ENCODE measurements at places on chromosomes 1 and 21.

GRCh38 chr1:27058966-27059669 is 46.5 kb upstream of the TENT5B start:
- no peak for DNase-seq

DNA sequence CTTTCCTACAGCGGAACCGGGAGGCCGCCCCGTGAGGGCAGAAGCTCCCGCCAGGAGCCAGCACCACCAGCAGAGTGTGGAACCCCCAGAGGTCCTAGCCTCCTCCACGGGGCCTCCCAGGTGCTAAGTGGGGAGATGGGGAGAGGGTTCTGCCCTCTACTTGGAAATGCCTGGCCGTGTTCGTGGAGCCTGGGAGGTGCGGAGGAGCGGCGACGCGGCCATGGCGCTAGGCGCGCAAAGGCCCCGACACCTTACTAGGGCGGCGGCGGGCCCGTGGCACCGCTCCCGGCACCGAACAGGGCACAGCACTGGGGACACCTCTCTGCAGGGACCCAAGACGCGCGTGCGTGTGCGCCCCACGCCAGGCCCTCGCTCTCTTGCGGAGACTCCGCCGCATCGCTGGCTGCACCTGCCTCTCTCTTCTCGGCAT is 1.3 kb upstream of the CACNA1E start:
- no peak for DNase-seq

- DNase-seq = no peak
These were observed 124.3 kb upstream of the GADD45A start for GRCh38 chr1:67560580-67561255.

- DNase-seq = no peak
These were observed 824.7 kb downstream of the USP25 start for GRCh38 chr21:16554503-16554902.

DNA sequence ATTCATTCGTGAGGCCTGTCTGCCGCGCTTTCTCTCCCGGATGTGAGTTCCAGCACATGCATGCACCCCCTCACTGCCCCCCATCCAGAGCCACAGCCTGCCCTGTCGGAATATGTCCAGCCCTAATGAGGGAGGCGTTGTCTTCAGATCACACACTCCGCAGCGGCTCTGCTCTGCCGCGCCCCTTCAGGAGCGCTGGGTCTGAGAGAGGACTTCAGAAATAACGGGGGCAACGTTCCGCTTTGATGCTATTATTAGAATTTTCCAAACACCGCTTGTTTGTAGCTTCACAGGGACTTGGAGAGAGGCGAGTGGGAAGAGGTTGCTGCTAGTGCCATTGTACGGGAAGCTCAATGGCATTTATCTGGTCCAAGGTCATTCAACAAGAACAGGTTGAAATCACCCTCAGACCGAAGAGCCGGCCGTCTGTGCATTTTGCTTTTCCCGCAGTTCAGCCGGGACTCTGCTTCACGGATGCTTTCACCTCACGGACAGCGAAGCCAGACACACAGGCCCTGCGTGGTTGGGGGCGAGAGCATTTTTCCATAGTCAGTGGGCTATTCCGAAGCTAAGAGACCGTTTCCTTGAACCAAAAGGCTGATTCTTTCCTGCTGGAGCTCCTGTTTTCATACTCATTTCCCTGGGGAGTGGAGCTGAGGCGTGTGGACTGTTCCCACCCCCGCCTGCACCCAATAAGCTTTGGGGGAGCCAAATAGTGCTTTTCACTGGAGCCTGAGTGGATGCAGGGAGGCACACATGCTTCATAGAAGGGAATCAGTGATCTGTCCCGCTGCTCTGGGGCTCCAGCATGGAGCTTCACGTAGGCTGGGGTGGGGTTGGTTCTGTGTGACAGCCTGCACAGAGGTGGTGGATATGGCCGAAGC is 69.7 kb downstream of the GALNT2 start:
- DNase-seq = no peak

DNA sequence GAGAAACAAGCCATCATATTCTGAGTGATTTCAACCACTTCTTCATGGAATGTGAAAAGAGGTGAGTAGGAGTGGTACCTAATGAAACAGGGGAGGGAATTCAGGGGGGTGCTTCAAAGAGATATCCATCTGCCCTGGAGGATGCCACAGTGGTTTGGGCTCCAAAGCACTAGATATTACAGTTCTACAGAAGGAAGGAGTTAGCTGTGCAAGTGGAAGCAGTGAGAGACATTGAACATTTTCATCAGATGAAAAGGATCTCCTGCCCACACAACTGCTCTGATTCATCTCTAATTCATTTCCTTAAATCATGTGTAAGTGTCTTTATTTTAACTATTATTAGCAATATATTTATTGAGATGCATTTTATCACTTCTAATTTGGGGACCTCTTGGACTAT is 2.8 kb upstream of the RGS5 start:
- DNase-seq = no peak

DNA sequence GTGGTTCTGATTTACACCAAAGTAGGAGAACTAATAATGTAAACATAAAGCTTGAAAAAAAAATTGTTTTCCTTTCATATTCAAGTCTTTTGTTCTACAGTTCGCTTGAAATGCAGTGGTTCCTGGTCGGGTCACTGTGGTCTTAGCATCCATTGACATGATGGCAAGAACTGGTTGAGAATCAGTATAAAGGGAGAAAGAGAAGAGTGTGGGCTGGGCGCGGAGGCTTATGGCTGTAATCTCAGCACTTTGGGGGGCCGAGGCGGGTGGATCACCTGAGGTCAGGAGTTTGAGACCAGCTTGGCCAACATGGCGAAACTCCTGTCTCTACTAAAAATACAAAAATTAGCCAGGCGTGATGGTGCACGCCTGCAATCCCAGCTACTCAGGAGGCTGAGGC is 250.9 kb downstream of the BACH1 start:
- no peak for DNase-seq

- no peak for DNase-seq
These were observed 30.3 kb downstream of the UBASH3A start for GRCh38 chr21:42433946-42434551.

GRCh38 chr1:54681358-54681757 is 34.3 kb upstream of the TTC4 start:
- no peak for DNase-seq

DNA sequence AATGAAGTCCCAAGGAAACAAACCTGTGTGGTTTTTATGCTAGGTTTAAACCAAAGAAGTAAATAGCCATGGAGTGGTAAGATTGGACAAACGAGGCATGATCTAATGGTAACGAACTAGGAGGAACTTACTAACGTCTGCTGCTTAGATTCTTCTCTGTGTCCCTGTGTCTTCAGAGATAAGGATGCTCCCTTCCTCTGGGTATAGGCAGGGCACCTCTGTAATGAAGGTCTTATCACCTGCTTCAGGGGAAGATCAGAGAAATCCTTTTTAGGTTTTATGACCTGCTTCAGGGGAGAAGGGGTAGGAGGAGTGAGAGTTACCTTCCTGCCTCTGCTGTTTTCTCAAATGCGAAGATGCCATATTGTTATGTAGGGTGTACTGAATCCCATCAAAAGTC is 214.9 kb upstream of the L1TD1 start:
- no peak for DNase-seq

DNA sequence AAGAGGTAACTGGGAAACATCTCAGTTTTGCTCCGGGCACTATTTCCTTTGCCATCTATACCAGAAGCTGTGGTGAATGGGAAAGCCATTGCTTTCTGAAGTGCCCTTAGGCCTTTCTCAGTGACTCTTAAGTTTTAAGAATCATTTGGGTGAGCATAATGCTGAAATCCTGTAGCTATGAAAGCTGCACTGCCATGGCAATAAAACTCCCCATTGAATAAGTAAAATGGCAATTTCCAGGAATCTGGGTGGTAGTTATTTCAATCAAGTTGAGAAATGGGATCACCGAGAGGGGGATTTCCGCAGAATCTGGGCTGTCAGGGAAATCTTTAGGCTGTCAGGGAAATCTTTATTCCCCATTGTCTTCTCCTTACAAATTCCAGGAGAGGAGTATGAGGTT is 26.8 kb upstream of the MACF1 start:
- no peak for DNase-seq

GRCh38 chr1:32877211-32878110 is 6.7 kb upstream of the FNDC5 start:
- no peak for DNase-seq

DNA sequence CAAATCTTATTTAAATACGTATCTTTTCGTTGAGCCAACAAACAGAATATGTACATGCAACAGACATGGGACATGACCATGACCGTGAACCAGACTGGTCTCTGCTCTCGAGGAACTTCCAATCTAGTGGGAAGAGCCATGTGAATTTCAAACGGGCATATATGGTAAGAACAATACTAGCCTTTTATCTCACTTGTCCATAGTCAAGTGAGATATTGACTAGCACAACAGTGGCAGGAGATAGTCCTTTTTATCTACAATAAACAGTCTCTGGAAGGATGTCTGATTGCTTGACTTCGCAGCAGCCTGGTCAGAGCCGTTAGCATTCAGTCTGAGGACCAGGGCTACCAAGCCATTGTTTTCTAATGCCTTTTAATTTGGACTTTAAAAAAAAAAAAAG is 12.6 kb upstream of the PLA2G2C start:
- DNase-seq = no peak

GRCh38 chr1:10338047-10338446 is 60.8 kb upstream of the PGD start:
- DNase-seq = no peak

GRCh38 chr1:160404094-160404493 is 3.7 kb downstream of the VANGL2 start:
- no peak for DNase-seq

DNA sequence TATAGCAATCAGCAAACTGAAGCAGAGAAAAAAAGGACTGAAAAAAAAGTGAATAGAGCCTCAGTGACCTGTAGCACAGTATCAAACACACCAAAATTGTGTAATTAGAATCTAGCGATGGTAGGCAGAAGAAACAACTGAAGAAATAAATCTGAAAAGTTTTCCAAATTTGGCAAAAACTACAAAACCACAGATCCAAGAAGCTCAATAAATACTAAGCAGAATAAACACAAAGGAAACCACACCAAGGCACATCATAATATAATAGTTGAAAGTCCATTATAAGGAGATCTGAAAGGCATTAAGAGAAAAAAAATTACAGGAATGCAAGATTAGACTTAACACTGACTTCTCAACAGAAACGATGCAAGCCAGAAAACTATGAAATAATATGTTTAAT is 7.1 kb upstream of the IL12RB2 start:
- no peak for DNase-seq

- DNase-seq = no peak
These were observed 107.8 kb downstream of the SIK1 start for GRCh38 chr21:43318841-43319781.

GRCh38 chr1:180566026-180566425 is 7.3 kb downstream of the OVAAL start:
- no peak for DNase-seq

DNA sequence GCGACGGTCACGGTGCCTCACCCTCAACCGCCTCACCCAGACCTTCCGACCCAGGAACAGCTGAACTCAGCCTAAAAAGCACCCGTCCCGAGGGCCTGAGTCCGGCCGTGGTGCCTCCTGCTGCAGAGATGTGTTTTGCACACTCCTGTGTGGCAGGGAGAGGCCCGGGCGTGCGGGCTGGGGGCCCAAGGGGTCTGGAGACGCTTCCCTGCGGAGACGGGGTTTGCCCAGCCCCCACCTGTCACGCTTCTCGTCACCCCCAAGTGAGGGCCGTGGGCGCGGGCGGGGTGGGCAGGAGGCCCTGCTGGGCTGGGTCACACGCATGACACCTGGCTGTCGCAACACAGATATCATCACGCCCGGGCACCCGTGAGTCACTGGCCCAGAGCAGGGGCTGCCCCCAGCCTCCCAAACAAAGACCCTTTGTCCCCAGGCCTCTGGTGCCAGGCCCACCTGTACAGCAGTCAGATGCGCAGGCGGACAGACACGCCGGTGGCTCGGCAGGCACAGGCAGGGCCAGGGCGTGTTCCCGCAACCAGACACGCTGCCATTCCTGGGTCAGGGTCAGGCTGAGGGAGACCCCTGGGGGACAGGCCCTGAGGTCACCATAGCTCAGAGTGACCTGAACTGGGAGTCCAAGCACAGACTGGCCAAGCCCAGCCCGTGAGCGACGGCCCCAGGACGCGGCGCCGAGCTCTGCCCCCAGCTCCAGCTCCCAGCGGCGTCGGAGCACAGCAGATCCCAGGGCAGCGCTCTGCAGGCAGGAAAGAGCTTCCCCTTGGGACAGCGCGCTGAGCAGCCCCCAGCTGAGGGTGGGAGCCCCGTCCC is 6.1 kb downstream of the B3GALT6 start:
- DNase-seq = no peak

DNA sequence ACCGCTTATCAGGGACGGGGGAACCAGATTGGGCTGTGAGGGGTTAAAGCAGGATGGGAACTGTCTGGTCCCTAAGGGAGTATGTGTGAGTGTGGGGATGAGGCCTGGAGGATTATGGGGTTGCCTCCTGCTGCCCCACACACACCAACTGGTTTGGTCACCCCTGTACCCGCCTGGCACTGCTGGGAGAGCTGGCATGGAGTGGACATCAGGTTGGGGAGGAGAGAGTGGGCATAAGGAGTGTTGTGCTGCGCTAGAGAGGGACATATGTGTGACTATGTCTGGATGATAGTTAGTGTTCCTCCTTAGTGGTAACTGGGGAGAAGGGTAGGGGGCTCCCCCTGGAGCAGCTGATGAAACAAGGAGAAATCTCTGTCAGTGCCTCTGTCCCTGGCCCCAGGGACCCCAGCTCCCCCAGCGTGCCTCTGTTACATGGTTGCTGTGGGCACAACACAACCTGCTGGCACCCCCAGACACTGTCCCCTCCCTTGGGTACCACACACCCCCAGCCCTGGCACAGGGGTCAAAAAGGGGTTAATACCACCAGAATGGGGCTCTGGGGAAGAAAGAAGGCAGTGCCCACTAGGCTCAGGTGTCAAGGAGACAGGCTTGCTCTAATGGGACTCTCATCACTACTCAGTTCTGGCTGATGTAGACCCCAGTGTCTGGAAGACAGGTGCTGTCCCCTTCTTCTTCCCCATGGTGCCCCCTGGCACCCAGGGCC is 1.9 kb downstream of the ZBTB7B start:
- no peak for DNase-seq

DNA sequence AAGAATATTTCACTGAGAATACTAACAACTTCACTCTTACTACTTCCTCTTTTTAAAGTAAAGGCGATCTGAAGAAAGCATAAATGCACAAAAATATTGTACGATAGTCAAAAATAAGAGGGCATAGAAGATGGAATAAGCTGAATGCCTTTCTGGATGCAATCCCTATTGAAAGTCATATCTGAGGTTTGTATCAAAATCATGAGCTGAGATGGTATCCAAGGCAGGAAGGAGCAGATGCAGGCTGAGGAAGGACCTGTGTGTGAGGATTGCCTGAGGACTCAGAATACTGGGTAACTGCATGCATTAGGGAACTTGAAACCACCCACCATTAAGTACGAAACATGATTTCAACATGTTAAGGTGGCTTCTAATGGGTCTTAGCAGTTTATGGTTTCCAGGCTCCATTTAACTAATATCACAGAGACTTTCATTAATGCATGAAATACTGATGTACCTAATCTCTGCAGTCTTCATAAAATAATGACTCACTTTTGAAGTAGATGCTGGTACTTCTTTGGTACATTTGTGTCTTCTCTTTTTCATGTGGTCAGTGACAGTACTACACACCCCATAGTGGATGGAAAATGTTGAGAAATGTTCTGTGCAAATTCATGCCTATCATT is 29.6 kb upstream of the RGS1 start:
- no peak for DNase-seq

Measured in AG04449 (cell line).